ENCODE measurements at places on chromosomes 13 and 19. TPM values are rescaled to one million over a fixed set of nuclear protein-coding genes. Genes with fewer than 3 reads are reported as not detected.

The PCID2 gene
- 48.5 TPM for total RNA-seq

The RASAL3 gene
- total RNA-seq = under 0.01 TPM

The KRTDAP gene
- not detected for total RNA-seq

The ALG11 gene
- 23.9 TPM for total RNA-seq

The ZNF763 gene
- 2.5 TPM for total RNA-seq

DNA sequence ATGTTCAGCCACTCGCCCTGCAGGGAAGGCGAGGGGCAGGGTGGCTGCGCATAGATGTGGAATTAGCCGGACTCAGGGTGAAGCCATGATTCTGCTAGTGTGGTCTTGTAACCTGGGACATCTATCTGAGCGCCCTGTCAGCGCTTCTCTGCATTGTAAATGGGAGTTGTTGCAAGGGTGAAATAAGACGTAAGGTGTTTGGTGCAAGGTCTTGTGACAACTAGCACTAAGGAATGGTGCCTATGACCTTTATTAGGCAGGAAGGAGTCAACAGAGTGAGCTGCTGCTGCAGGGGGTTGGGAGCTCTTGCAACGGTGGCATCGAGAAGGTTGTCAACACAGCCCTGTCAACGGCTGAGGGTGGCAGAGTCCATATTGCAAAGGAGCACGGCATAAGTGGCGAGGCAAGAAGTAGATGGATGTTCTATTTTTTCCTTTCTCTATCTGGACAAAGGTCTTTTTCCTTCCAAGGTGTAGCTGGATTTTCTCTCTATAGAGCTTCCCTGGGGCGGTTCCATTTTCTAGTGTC lies 49.3 kb downstream of the IRS2 start:
- no peak for DNase-seq

GRCh38 chr13:33978653-33979052 lies 160.7 kb downstream of the RFC3 start:
- DNase-seq = no peak

GRCh38 chr13:44101347-44102083 lies 221.8 kb downstream of the LACC1 start:
- DNase-seq = no peak

GRCh38 chr13:81888855-81889254 lies 1547.9 kb upstream of the SPRY2 start:
- no peak for DNase-seq

DNA sequence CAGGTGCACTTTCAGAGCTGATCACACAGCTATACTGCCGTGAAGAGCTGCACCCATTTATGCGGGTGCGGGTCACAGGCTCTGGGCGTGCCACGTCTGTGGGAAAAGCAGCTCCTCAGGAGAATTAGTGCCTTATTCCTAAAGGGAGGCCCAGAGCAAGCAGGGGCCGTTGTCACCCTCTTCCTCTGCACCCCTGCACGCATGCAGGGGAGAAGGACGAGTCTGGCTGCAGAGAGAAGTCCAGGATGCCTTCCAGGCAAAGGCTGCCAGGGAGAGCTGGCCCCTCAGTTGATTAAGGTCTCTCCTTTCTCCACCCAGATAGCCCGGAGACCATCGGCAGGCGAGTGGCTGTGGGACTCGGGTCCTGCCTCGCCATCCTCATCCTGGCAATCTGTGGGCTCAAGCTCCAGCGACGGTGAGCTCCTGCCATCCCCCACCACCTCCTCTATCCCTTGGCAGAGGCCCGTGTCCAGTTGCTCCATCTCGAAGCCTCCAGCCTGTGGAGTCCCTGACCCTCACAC lies 3.1 kb upstream of the FFAR1 start:
- DNase-seq = no peak

DNA sequence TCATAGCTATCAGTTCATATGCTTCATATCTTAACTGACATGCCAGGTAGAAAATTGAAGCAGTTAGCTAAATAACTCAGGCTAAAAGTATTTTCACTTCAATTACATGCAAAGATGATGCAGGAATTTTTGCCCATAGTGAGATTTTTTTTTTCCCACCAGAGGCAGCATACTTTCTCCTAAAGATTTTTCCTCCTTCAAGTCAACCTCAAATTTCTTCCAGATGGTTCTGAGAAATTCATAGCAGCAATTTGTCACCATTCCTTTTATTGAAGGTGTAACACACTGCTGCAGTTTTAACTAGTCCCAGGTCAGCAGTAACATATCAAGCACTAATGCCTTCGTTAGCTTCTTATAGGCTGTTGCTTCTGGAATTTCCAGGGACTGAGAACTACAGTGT lies 141.9 kb downstream of the SUCLA2 start:
- DNase-seq = no peak

DNA sequence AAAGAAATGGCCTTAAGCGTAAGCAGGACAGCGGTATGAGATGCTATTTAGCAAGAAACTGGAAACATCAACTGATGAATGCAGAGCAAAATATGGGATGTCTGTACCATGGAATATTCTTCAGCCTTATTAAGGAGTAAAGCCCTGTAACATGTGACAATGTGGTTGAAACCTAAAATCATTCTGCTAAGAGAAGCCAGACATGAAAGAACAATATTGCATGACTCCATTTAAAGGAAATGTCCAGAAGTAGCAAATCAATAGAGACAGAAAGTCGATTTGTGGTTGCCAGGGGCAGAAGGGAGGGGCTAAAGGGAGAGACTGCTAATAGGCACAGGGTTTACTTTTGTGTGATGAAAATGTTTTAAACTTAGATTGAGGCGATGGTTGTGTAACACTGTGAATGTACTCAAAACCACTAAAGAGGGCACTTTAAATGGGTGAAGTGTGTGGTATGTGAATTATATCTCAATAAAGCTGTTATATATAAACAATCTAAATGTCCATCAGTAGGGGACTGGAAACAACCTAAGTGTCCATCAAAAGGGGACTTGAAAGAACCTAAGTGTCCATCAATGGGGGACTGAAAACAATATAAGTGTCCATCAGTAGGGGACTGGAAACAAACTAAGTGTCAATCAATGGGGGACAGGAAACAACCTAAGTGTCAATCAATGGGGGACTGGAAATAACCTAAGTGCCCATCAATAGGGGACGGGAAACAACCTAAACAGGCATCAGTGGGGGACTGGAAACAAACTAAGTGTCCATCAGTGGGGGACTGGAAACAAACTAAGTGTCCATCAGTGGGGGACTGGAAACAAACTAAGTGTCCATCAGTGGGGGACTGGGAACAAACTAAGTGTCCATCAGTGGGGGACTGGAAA lies 45.4 kb downstream of the CCL25 start:
- no peak for DNase-seq

DNA sequence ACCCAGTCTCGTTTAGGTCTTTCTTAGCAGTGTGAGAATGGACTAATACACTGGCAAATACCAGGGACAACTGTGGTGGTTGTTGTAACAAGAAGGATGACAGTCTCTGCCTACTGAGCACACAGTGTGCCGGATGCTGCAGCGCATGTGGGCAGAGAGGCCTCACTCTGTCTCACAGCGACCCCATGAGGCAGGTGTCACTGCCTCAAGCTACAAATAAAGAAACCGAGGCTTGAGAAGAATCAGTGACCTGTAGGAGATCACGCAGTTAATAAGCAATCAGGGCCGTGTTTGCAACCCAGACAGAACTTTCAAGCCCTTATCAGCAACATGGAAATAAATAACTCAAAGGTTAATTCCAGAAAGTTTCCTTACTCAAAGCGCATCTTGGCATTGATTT lies 40.5 kb upstream of the GAS6 start:
- DNase-seq = no peak

- DNase-seq = no peak
Measured at GRCh38 chr19:42038666-42039065, 31.3 kb downstream of the GRIK5 start.

DNA sequence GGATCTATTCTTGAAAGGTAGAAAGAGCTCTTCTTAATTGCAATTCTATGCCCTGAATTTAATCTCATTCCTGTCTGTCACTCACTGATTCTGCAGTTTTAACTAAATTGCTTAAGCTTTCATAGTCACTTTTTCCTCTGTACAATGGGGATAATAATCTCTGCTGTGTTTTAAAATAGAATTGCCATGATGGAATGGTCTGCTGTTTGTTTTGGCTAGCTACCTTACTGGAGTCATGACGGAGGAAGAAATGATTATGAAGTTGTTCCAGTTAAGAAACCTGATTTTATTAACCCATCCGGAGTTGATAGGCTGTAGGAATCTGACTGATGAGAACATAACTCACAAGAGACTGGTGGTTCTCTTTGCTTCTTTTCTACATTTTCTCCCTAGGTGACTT lies 54.9 kb upstream of the ITM2B start:
- DNase-seq = no peak

- DNase-seq = no peak
Measured at GRCh38 chr13:106942563-106942962, 374.6 kb upstream of the ARGLU1 start.

All from osteoblast (primary cell).